ENCODE measurements at places on chromosomes 2 and 18.

GRCh38 chr2:189609853-189610252 is 29.3 kb upstream of the SLC40A1 start:
- no peak for DNase-seq

DNA sequence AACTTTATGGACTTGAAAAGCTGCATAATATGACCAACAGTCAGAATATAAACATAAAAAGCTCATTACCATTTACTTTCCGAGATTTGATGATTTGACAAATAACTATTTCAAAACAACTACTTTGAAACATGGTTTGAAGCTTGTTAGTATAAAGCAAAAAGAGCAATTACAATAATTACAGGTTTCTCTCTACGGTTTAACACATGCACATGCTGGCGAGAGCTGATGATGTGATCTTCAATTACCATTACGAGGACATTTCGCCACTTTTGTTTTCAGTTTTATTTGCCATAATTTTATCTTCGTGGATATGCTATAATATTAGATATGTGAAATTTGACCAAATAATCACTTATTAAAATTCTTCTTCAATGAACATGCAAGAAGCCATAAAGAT is 270.1 kb downstream of the TCF4 start:
- DNase-seq = no peak

DNA sequence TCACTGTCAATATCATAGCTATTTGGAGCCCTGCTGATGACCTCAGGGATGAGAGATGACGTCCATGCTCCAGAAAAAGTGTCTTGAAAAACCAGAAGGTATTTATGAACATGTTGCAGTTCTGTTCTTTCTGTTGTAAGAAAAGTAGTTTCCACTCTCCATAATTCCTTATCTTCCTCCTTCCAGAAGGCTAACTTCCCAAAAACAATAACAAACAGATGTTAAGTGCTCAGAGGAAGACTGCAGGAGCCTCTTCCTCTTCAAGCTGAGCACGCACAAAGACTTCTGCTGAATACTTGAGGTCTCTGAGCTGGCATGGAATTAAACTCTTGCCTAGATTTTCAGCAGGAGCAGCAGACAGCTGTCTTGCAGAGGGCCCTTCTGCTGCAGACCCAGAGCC is 434.5 kb upstream of the KLHL29 start:
- DNase-seq = no peak

DNA sequence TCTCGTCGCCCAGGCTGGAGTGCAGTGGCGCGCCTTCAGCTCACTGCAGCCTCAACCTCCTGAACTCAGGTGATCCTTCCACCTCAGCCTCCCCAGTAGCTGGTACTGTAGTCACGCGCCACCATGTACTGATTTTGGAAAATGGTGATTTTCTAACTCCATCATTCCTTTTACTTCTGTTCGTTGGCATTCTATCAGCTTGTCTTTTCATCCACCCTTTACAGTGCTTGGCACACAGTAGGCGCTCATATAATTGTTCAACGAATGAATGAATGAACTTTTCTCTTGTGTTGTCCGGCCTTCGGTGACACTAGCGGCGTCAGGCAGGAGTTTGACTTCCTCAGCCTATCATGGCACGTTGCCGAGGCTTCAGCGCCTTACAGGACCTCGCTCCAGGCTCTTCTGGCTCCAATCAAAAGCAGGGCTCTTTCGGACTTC is 373 bp upstream of the MTHFD2 start:
- no peak for DNase-seq

GRCh38 chr2:95362486-95362885 is 40.0 kb upstream of the FAHD2A start:
- no peak for DNase-seq

DNA sequence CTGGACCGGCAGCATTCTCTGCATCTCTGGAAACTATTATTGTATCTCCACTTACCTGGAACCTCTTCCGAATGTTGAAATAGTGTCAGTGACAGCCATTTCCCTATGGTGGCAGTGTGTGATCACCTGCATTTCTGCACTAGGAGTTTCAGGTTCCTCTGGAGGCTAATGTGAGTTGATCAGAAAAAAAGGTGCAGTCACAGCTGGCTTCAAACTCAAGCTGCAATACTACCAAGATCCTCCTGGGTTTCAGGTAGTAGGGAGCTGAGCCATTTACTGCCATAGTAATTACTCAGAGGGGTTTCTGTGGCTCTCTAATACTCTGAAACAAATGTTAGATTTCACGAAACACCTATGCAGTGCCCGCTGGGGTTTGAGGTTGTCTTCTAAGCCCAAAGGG is 183.5 kb upstream of the OSR1 start:
- no peak for DNase-seq

Data from substantia nigra (tissue), 51 donors.